Tibial nerve (tissue), 4 donors: ENCODE measurements at places on chromosomes 2 and 18. TPM values are rescaled to one million over a fixed set of nuclear protein-coding genes. Genes with fewer than 3 reads are reported as not detected.

- no peaks in the 10 kb centered on the region for H3K27me3 ChIP-seq
- H3K4me1 ChIP-seq, result peaks cover 31% of the 10 kb centered on the region
- no peaks in the 10 kb centered on the region for H3K36me3 ChIP-seq
- no peak overlapping the region for H3K4me3 ChIP-seq
- no peak for DNase-seq
- H3K27ac ChIP-seq, result no peak overlapping the region
These were observed 857 bp upstream of the NEUROD1 start for GRCh38 chr2:181680937-181681811.

Gene PRKAG3
- total RNA-seq, result not detected

Gene ADCY3
- 185 TPM for total RNA-seq

Gene CCDC93
- 19.8 TPM for total RNA-seq
